Endothelial cell of umbilical vein (primary cell): ENCODE measurements at places on chromosomes 1 and 21. TPM values are rescaled to one million over a fixed set of nuclear protein-coding genes. Genes with fewer than 3 reads are reported as not detected.

GRCh38 chr1:92493139-92493538 is 6.4 kb upstream of the GFI1 start:
- no peak for DNase-seq

PODN gene
- 1.5 and 2.0 TPM in 2 replicates for total RNA-seq

DNA sequence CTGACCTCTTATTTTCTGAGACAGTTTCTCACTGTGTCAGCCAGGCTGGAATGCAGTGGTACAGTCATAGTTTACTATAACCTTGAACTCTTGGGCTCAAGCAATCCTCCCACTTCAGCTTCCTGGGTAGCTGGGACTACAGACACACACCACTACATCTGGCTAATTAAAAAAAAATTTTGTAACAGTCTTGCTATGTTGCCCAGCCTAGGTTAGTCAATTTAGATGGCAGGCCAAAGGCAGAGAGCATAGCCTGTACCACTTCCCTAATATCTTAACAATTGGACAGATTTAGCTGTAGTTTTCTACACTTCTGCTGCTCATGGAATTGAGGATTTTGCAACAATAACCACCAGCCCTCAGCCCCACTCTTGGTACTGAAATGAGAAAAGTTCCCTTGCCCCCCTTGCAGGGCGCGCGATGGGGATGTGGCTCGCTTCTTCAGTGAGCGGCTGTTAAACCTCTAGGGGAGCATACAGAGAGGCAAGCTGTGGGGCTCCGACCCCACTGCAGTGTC is 34.9 kb upstream of the PTGFRN start:
- no peak for DNase-seq

KCNE2 gene
- not detected in 2 replicates for total RNA-seq

DNA sequence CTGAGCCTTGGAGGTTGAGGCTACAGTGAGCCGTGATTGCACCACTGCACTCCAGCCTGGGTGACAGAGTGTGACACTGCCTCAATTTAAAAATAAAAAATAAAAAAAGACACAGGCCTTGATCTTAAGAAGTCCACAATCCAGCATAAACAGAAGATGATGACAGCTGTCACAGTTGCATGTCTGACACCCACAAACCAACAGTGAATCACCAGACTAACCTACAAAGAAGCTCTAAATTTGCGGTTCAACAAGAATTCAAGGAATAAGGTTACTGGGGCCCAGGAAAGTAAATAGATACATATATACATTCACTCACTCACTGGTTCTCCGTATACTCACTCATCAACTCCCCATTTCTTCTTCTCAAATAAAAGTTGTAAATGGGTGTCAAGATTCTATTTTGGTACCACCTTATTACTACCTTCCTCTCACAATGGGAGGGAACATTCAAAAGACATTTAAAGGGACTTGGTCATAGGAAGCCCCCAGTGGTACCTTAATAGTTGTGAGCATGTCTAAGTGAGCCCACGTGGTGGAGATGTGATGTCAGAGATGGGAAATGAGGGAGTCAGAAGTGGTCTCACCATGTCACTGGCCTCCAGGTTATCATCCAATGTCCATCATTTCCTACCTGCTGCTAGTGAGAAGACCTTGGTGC is 66.9 kb upstream of the PRDX6 start:
- DNase-seq, result no peak

KRTAP21-2 gene
- total RNA-seq, result not detected in 2 replicates

GRCh38 chr1:88722492-88722891 is 38.4 kb downstream of the PKN2 start:
- DNase-seq, result no peak

DNA sequence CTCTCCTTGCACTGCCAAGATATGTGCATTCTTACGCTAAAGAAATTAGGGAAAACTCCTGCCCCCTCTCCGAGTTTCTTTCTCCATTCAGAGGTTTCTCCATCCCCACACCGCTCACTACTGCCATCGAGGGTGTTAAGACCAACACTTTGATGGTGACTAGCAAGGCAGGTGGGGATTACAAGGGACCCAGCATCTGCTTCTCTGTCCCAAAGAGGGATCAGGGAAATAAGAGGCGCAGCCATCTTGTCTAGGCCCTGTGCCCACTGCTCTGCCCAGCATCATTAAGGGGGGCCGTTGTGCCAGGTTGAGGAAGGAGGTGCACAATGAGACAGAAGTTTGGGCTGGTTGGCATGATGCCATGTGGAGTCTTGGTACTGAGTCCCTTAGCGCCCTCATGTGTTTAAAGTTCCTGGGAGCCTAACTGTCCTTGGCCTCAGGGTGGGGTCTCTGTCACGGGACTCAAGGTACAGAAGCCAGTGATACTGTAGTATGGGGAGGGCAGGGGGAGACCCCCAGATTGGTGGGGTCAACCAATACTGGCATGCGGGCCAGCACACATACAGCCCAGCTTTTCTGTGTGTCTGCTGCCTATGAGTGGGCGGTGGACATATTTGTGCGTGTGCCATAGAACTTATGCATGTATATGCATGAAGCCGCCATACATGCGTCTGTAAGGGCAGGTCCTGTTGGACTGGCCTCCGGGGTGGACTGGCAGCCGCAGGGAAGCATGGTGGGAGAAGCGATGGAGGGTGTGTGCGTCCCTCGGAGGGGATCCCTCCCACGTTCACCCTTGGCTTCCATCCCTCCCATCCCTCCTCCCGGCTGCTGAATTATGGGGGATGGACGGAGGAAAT is 5.5 kb downstream of the EFNA3 start:
- DNase-seq, result peak; percentile 24

TEDDM1 gene
- not detected in 2 replicates for total RNA-seq

GRCh38 chr1:6672558-6672957 is 29.1 kb downstream of the DNAJC11 start:
- no peak for DNase-seq

DNA sequence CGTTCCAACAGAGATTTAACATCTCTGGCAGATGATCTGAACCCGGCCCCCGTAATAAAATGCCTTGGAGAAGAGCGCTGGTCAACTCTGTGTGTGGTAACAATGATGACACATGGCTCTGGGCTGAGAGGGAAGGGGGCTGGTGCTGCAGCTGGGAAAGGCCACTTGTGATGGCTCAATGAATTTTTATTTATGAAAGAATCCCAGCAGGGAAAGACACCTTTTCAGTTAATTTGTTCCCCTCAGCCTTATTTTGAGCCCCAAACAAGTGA is 59.4 kb downstream of the SYT6 start:
- DNase-seq, result no peak

C4BPB gene
- not detected in 2 replicates for total RNA-seq

GBP4 gene
- total RNA-seq, result 1.7 and 7.6 TPM in 2 replicates

DNA sequence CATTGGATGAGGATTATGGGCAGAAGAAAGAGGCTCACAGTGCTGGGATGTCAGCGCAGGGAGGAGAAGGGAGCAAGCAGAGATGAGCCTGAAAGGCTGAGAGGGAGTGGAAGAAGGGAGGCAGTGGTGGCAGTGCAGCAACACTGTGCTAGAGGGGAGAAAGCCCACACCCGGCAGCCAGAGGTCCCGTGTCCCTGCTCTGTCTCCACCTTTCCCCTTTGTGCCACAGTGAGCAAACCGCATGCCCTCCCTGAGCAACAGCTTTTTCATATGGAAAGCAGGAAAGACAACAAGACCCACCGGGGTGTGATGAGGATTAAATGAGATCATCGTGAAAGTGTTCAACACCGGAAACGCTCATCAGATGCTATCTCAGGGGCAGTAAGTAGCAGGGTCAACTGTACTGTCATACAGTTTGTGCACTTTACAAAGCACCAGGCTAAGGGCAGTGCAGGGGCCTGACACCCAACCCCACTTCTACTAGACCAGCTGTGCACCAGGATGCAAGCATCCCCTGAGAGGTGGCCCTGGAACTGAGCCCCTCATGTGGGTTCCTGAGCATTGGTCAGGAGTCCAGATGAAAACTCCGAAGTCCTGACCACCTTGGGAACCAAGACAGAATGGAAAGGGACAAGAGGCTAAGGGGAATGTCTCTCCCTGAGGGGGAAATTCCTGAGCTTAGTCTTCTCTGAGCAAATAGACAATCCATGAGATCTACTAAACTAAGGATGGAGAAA is 9.1 kb downstream of the NHLH1 start:
- DNase-seq, result no peak

DNAJC8 gene
- 101 and 106 TPM in 2 replicates for total RNA-seq

ROR1 gene
- 3.5 and 10.9 TPM in 2 replicates for total RNA-seq

TINAGL1 gene
- 298 and 312 TPM in 2 replicates for total RNA-seq

DNA sequence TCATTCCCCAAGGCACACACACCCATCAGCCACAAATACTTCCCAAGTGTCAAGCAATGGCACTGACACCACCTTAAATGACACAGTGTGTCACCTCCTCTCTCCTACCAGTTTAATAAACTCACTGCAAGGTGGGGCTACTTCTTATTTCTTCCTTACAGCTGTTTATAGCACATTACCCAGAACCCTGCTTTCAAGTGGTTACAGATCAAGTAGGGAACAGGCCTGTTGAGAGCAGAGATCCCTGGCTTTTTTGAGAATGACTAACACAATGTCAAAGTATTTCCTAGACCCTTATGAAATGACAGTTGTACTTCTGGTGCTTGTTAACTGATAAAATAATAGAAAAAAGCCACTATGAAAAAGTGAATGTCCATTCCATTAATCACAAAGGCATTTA is 19.8 kb downstream of the ZBTB17 start:
- no peak for DNase-seq

DNA sequence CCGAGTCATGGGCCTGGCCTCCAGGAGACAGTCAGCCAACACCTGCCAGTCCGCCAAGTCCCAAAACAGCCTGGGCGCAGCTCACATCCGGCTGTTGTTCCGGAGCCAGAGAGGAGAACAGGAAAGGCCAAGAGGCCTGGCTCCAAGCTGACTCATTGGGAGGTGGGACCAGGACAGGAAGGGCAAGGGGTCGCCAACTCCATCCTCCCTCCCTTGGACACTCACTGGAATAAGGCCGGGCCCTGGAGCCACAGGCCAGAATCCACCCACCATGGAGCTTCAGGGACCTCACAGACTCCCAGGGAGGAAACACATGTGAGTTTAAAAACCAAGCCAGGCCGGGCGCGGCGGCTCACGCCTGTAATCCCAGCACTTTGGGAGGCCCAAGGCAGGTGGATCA is 25.1 kb upstream of the CLIC4 start:
- peak; percentile 96 for DNase-seq

GRCh38 chr1:95229037-95229436 is 5.0 kb upstream of the RWDD3 start:
- no peak for DNase-seq

RCSD1 gene
- 0.28 and 1.00 TPM in 2 replicates for total RNA-seq
